Jurkat, Clone E6-1 (cell line): ENCODE measurements at places on chromosomes 4 and X.
A peak's percentile ranks its signal among the peaks of the same experiment; 100 is the strongest.

DNA sequence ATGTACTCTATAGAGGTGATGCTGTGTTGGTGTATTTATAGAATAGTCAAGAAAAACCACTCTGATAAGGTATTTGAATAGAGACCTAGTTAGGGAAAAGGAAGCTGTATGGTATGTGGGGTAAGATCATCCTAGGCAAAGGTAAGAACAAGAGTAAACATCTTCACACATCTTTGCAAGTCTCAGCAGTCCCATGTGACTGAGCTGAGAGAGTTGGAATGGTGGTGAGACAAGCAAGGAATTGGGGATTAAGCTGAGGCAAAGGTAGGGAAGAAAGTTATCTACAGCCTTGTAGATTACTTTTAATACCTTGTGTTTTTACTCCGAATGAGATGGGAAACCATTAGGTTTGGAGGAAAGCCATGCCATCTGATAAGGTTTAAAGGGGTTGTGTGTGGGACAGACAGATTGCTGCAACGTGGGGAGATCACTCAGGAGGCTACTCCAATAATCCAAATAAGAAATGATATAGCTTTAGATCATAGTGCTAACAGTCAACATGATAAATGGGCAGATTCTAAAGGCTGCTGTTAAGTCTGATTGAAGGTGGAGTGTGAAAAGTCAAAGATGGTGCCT, 31.7 kb upstream of the MANBA start:
- no peak for DNase-seq

- DNase-seq = no peak
These were observed 26.6 kb upstream of the MAN2B2 start for GRCh38 chr4:6548201-6548881.

- no peak for DNase-seq
These were observed 39.0 kb downstream of the CPLX1 start for GRCh38 chr4:786861-787300.

- peak; percentile 46 for DNase-seq
These were observed 290.7 kb upstream of the FAM241A start for GRCh38 chr4:111854494-111855087.

DNA sequence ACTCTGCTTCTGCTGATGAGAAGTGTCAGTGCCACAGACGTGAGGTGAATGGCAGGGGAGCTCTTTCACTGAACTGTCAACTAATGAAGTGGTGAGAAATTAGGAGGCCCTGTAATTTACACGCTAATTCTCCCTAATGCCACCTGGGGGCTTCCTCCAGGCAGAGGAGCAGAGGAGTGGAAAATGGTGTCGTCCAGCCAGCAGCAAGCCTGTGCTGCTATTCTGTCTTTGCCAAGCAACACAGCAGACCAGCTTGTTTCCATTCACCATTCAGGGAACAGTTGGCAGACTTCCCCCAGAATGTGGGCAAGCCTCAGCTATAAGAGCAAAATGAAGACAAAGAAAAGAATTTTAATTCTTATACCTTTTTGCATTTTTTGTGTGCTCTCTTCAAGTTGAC, 245.2 kb upstream of the TET2 start:
- no peak for DNase-seq

- no peak for DNase-seq
These were observed 40.3 kb downstream of the ATP2B3 start for GRCh38 chrX:153557618-153558355.

DNA sequence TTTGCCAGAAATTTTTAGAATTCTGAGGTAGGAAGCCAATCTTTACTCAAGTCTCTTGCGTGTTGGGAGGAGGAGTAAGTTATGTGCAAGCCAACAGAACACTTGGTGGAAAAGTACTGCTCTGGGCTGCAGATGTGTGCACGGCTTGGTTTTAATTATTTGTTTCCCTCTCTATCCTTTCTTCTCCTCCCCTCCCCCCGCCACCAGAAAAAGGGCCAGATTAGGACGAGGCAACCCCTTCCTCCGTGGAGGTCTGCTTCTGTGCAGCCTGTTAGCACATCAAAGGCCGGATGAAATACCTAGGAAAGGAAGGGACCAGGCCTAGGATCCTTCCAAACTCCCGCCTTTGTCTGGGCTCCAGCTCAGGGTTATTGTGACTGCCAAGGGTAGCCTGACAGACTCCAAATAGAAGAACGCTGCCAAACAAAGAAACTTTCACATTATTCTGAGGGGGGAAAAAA, 1.0 kb upstream of the PGRMC1 start:
- DNase-seq = no peak

DNA sequence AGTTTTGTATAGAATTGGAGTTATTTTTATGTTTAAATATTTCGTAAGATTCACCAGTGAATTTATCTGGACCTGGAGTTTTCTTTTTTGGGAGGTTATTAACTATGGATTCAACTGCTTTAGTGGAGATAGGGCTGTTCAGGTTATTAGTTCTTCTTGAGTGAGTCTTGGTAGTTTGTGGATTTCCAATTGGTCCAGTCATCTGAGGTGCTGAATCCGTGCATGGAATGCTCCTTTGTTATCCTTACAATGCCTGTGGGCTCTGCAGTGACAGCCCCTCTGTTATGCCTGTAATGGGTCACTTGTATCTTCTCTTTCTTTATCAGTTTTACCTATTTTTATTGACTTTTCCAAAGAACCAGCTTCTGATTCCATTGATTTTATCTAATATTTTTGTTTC, 15.4 kb upstream of the NKX1-1 start:
- DNase-seq = no peak

GRCh38 chrX:132795181-132795580, 163.2 kb downstream of the HS6ST2 start:
- DNase-seq = no peak

DNA sequence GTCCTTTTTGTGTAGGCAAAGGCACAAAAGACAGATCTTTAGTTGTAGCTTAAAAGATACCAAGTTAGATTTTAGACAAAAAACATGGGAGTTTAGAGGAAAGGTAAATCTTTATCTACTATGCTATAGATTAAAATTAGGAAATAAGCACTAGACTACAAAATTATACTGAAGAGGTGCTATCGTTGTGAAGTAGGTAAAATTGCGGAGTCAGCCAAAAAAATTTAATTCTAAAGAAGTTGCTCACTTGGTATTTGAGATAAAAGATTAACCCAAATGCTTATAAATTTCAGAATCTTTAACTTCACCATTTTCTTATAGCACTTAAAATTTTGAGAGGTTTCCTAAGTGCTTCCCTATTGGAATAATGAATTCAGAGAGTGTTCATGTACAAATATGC, 604.1 kb downstream of the GRXCR1 start:
- no peak for DNase-seq

GRCh38 chr4:154029171-154029570, 240.3 kb upstream of the SFRP2 start:
- DNase-seq = no peak

GRCh38 chr4:156838761-156839160, 132.8 kb downstream of the PDGFC start:
- DNase-seq = no peak

- no peak for DNase-seq
These were observed 49.2 kb upstream of the PRSS48 start for GRCh38 chr4:151227731-151228130.

DNA sequence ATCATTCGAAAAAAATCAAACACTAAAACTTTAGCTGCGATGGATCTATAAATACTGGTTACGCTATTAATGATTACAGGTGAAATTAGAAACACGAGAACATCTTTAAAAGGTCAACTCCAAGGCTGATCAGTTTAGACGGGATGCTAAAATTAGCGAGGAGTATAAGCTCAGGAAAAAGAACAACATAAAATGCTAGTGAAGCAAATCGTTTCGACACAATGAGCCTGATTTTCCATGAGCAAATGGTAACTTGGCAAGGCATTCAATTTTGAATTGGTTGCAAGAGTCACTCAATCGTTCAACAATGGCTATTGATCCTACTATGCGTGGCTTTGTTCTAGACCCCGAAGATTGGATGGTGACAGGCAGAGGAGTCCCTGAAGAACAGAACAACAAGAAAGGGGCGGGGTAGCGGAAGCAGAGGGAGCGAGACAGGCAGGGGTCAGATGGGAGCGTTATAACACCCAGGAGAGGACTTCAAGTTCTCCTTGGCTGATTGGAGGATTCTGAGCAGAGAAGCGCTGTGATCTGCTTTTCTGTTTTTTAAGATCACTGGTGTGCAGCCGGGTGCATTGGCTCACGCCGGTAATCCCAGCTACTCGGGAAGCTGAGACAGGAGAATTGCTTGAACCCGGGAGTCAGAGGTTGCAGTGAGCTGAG, 146.5 kb downstream of the RBM47 start:
- DNase-seq = no peak
